ENCODE measurements at places on chromosomes 3 and 15. TPM values are rescaled to one million over a fixed set of nuclear protein-coding genes. Genes with fewer than 3 reads are reported as not detected.

Gene RLBP1
- not detected for total RNA-seq

Gene HIGD1A
- 80.7 TPM for total RNA-seq

Gene CATSPER2
- total RNA-seq: 2.5 TPM

Gene BFSP2
- total RNA-seq: not detected

Gene OSBPL10
- 81.6 TPM for total RNA-seq

Gene GPR176
- total RNA-seq: 131 TPM

Gene TMEM108
- 10.2 TPM for total RNA-seq

Gene ZKSCAN7
- total RNA-seq: 8.9 TPM

Gene CPLX3
- 0.09 TPM for total RNA-seq

Gene CADPS
- 7.5 TPM for total RNA-seq

Gene MUC20
- total RNA-seq: 0.57 TPM

Gene MESP1
- total RNA-seq: 0.41 TPM

Gene CRYBG3
- 12.6 TPM for total RNA-seq

Gene CKMT1B
- 37.3 TPM for total RNA-seq

Gene PLA2G4D
- total RNA-seq: 0.07 TPM

Gene C3orf22
- total RNA-seq: not detected

Gene DUOX2
- 0.13 TPM for total RNA-seq
